Activated T-helper 1 cell treated with anti-CD3 and anti-CD28 coated beads, Interleukin-12 subunit alpha, Interleukin-12 subunit beta, Interleukin-2, Interleukin-4 antibody, amounts not matched to agents 30 ng/mL and 10 ng/mL and 1 ng/mL, durations not matched to agents 14 hours and 24 hours and 36 hours (primary cell): ENCODE measurements at places on chromosomes 5 and 9. TPM values are rescaled to one million over a fixed set of nuclear protein-coding genes. Genes with fewer than 3 reads are reported as not detected.

GRCh38 chr9:89177012-89177943, 1.3 kb downstream of the SHC3 start:
- peaks cover 69% of the 10 kb centered on the region for H3K27me3 ChIP-seq
- DNase-seq: no peak
- H3K36me3 ChIP-seq: no peaks in the 10 kb centered on the region

KIF24 gene
- total RNA-seq: 5.8 and 6.1 TPM in 2 replicates

SH3RF2 gene
- total RNA-seq: 0.18 TPM in 1 of 2 replicates, not detected in the other

DNA sequence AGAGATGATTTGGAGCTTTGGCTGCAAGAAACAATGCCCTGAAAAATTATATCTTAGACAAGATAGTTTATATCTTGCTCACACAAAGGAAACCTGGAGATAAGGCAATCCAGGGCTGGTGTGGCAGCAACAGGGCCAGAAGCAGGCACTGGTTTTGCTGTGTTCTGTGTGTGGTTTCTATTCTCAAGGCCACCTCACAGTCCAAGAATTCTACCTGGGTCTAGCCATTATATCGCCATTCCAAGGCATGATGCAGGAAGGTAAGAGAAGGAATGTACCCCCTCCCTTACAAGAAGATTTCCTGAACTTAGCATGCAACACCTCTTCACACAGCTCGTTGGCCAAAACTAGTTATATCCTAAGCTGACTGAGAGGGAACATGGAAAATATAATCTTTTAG, 74.5 kb upstream of the MEGF10 start:
- H3K4me3 ChIP-seq: no peak overlapping the region
- peaks cover 2% of the 10 kb centered on the region for H3K27me3 ChIP-seq
- H3K36me3 ChIP-seq: no peaks in the 10 kb centered on the region
- no peak overlapping the region for H3K27ac ChIP-seq

GRCh38 chr5:1762121-1762882, 37.3 kb downstream of the MRPL36 start:
- no peaks in the 10 kb centered on the region for H3K36me3 ChIP-seq
- H3K4me3 ChIP-seq: no peak overlapping the region
- H3K27ac ChIP-seq: no peak overlapping the region
- H3K27me3 ChIP-seq: peaks cover 4% of the 10 kb centered on the region
- DNase-seq: no peak

PPIC gene
- total RNA-seq: not detected in 2 replicates

ZNF354C gene
- 3.5 and 4.1 TPM in 2 replicates for total RNA-seq

DNA sequence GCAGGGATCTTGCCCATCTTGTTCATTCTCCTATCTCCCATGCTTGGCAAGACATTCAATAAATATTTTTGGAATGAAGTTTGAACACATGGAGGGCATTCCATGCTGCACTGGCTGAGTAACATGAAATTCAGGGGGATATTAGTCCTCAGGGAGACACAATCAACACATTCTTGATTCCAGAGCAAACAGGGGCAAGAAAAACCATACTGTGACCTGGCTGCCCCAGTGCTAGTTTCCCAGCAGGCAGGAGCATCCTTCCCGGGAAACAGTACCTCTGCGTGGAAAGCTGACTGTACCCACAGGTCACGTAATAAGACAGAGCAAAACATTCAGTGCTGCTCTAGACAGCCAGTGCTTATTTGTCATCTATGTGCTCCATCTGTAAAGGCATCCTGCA, 66.3 kb upstream of the SPOCK1 start:
- no peaks in the 10 kb centered on the region for H3K36me3 ChIP-seq
- peaks cover 2% of the 10 kb centered on the region for H3K27me3 ChIP-seq
- H3K27ac ChIP-seq: no peak overlapping the region
- no peak for DNase-seq

GRCh38 chr5:90279091-90279490, 130.5 kb downstream of the CETN3 start:
- no peak overlapping the region for H3K27ac ChIP-seq
- no peaks in the 10 kb centered on the region for H3K36me3 ChIP-seq
- no peaks in the 10 kb centered on the region for H3K27me3 ChIP-seq
- H3K4me1 ChIP-seq: no peaks in the 10 kb centered on the region

- no peaks in the 10 kb centered on the region for H3K36me3 ChIP-seq
- H3K4me1 ChIP-seq: no peaks in the 10 kb centered on the region
- H3K27ac ChIP-seq: no peak overlapping the region
- DNase-seq: no peak
- H3K27me3 ChIP-seq: no peaks in the 10 kb centered on the region
- H3K4me3 ChIP-seq: no peak overlapping the region
Measured at GRCh38 chr5:146633323-146633764, 117.4 kb upstream of the GPR151 start.

DNA sequence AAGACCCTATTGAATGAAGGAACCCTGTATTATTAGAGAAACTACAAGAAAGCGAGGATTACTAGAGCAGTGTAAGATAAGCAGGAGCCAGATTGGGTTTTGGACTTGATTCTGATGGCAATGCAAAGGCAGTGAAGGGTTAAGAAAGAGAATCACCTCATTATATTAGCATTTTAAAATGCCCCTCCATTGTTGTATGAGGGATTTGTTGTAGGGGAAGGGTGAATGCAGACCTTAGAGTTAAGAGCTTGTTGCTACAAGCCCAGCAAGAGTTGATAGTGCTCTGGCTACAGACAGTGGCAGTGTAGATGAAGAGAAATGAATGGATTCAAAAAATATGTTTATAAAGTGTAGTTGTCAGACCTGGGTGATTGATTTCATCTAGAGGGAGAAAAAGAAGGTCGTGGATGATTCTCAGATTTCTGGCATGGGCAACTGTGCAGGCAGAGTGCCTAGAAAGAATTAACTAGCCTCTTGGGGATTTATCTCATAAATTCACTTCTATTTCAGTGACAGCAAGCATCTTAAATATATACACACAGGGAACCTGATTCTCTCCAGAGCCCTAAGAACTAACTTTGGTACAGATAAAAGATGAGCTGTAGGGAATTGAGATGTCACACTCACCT, 344.8 kb downstream of the ARRDC3 start:
- DNase-seq: no peak
- no peaks in the 10 kb centered on the region for H3K4me1 ChIP-seq
- H3K4me3 ChIP-seq: no peak overlapping the region

DNA sequence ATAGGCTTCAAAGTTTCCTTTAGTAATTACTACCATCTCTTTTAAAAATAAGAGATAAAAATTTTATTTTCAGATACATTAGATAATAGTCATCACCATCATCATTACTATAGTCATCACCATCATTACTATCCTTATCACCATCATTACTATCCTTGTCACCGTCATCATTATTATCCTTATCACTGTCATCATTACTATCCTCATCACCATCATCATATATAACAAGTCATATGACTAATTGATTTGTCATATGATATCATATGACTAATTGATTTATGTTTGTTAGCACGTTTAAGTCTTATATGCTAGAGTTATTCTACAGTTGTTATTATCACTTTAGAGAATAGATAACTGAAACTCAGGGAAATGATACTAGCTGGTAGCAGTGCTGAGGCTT, 382.1 kb upstream of the CDH18 start:
- H3K4me3 ChIP-seq: no peak overlapping the region
- no peak overlapping the region for H3K27ac ChIP-seq

DNA sequence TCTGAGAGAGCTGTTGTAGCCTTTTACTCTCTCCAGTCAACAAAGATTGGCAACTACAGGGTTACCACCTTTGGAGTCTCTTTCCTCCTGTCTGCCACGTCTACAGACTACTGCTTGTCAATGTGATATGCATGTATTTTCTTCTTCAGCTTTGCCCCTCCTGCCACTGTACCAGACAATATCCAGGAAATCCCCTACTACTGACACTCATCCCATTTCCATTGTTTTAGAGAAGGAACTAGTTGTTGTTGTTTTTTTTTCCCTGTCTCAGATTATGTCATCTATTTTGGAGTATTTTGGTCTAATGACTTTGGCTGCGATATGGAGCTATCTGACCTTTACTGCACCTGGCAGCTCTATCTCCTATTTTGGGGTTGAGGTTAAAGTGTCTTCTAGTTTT, 50.1 kb upstream of the MACIR start:
- no peak overlapping the region for H3K4me3 ChIP-seq
- H3K36me3 ChIP-seq: peaks cover 21% of the 10 kb centered on the region
- no peak overlapping the region for H3K27ac ChIP-seq
- no peak for DNase-seq

GRCh38 chr9:128059365-128059983, 7.6 kb downstream of the NAIF1 start:
- no peak for DNase-seq
- H3K27ac ChIP-seq: no peak overlapping the region
- peaks cover 24% of the 10 kb centered on the region for H3K4me1 ChIP-seq
- peaks cover 6% of the 10 kb centered on the region for H3K36me3 ChIP-seq
- no peak overlapping the region for H3K4me3 ChIP-seq
- H3K27me3 ChIP-seq: peaks cover 3% of the 10 kb centered on the region

DNA sequence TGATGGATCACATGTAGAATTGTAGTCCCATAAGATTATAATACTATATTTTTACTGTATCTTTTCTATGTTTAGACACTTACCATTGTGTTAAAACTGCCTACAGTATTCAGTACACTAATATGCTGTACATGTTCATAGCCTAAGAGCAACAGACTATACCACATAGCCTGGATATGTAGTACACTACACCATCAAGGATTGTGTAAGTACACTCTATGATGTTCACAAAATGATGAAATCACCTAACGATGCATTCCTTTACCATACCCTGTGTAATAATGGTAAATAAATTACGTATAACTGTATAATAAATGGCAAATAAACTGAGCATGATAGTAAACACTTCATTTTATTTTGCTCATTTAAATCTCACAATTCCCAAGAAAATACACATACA, 60.3 kb downstream of the RICTOR start:
- no peak overlapping the region for H3K4me3 ChIP-seq
- peaks cover 54% of the 10 kb centered on the region for H3K36me3 ChIP-seq
- peaks cover 14% of the 10 kb centered on the region for H3K4me1 ChIP-seq
- H3K27ac ChIP-seq: no peak overlapping the region

- no peaks in the 10 kb centered on the region for H3K36me3 ChIP-seq
- DNase-seq: peak; percentile 36
- H3K4me3 ChIP-seq: no peak overlapping the region
Measured at GRCh38 chr9:93302586-93303257, 118.8 kb downstream of the WNK2 start.
